ENCODE measurements at places on chromosomes 4 and X.

GRCh38 chr4:6065934-6066590 is 47.8 kb upstream of the C4orf50 start:
- DNase-seq, result no peak

GRCh38 chr4:157196046-157196445 is 24.5 kb upstream of the GRIA2 start:
- no peak for DNase-seq

DNA sequence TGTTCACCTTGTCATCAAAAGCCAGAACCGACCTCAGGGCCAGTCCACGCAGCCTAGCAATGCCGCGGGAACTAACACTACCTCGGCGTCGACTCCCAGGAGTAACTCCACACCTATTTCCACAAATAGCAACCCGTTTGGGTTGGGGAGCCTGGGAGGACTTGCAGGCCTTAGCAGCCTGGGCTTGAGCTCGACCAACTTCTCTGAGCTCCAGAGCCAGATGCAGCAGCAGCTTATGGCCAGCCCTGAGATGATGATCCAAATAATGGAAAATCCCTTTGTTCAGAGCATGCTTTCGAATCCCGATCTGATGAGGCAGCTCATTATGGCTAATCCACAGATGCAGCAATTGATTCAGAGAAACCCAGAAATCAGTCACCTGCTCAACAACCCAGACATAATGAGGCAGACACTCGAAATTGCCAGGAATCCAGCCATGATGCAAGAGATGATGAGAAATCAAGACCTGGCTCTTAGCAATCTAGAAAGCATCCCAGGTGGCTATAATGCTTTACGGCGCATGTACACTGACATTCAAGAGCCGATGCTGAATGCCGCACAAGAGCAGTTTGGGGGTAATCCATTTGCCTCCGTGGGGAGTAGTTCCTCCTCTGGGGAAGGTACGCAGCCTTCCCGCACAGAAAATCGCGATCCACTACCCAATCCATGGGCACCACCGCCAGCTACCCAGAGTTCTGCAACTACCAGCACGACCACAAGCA is 898 bp downstream of the UBQLN2 start:
- DNase-seq, result no peak

- peak; percentile 42 for DNase-seq
Measured at GRCh38 chr4:5206016-5206790, 154.9 kb downstream of the STK32B start.

DNA sequence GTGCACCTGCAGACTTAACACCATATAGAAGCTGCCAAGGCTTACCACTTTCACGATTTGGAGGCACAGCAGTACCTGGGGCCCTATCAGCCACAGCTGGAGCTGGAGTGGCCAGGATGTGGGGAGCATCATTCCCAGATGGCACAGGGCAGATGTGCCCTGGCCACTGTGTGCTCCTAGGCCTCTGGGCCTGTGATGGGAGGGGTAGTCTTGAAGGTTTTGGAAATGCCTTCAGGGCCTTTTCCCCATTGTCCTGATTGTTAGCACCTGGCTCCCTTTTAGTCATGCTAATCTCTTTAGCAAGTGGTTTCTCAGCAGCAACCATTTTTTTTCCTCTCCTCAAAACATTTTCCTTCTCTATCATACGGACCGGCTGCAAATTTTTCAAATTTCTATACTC is 490.2 kb downstream of the RAB28 start:
- no peak for DNase-seq

DNA sequence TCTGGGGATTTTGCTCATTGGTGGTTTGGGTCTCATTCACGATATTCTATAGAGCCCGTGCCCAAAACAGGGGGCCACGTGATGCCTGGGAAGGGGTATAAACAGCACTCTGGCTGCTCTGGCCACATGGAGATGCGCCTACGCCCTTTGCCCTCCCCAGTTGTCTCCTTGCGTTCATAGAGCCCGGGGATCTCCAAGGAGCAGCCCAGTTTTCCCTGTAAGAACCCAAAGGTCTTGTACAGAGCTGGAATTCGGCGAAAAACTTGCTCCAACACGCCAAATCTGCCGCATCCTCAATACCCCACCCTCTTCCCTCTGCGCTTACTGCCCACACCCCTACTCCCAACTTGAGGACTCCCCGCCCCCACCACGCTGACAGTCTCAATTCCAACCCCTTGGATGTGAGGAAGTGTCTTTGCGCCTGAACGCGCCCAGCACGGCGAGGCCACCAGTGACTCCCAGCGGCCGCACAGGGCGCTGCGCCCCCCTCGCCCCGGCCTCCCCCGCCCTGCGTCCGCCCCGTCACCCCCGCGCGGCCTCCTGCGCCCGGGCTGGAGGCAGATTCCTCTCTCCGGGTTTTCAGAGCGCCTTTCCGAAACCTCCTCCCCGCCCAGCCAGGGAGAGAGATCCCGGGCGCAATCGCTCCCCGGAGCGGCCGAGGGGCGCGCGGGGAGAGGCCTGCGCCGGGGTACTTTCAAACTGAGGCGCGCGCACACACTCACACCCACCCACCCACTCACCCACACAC is at the start of gene NHS:
TSS of gene NHS (plus strand) at position 582 of the 748 bp plus-strand sequence. CDS start 558 bp downstream, outside the sequence.
- no peak for DNase-seq

GRCh38 chrX:150990910-150991309 is 7.8 kb downstream of the HMGB3 start:
- DNase-seq, result no peak

GRCh38 chr4:37890801-37891259 is at the start of gene TBC1D1:
Gene TBC1D1 (plus strand): TSS chr4:37891084. CDS start chr4:37902096, 11,012 bp downstream.
- no peak for DNase-seq

- DNase-seq, result no peak
Measured at GRCh38 chr4:91243132-91243531, 1060.6 kb upstream of the GRID2 start.

DNA sequence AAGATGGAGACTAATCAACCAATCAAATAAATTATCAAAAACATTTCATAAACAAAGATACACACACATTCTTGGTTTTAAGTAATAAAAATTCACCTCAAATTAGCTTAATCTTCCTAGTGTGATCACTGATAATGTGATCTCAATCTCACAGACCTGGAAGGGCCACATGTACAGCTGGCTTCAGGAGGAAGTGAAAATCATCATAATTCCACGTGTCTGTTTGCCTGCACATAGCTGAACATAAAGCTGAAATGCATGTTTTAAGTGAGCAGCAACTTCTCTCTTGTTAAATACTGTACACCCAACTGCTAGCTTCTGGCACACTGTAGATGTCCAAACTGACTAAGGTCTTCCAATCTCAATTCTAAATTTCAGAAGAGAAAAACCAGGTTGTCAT is 53.8 kb downstream of the ARHGAP6 start:
- DNase-seq, result no peak

DNA sequence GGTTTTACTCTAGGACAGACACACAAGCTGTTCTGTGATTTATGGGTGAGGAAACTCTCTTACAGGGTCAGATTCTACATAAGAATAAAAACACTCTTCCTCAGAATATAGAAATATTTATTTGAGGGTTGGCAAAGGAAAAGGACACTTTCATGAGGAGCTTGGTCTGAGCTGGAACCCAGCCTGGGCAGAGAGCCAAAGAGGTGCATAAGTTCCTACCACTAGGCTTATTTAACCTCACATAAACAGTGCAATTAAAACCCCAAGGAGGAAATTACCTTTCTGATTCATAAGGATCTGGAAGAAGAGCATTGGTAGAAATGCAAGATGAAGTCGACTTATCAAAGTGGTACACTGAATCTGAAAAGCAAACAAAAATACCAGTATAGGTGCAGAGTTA is 32.9 kb downstream of the SETD7 start:
- DNase-seq, result no peak

- no peak for DNase-seq
Measured at GRCh38 chr4:101855239-101855638, 64.7 kb downstream of the BANK1 start.

DNA sequence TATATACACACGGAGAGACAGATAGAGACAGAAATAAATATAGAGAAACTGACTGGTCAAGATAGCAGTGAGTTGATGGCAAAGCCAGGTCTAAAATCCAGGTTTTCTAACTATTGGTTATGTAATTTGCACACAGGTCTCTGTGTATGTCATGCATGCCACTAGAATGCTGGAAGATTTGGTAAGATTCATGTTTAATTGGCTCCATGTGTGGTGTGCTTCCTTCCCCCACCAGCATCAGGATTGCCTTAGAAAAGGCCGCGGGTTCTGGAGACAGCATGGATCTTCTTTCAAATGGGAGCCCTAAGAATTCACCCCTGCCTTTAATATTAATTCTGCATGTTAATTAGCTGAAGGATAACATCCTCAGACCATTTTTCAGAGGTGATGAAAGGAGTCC is 31.3 kb downstream of the HAND2 start:
- no peak for DNase-seq

GRCh38 chr4:20421603-20421985 is 169.9 kb downstream of the SLIT2 start:
- no peak for DNase-seq
